ENCODE measurements at places on chromosomes 5 and 9. TPM values are rescaled to one million over a fixed set of nuclear protein-coding genes. Genes with fewer than 3 reads are reported as not detected.

The INSL4 gene
- total RNA-seq: not detected

The TRIM7 gene
- 5.5 TPM for total RNA-seq

The EIF4EBP3 gene
- 6.0 TPM for total RNA-seq

The C9orf152 gene
- total RNA-seq: 0.18 TPM

The IL13 gene
- total RNA-seq: not detected

The EQTN gene
- 1.4 TPM for total RNA-seq

The ECM2 gene
- total RNA-seq: 28.6 TPM

The MACROH2A1 gene
- total RNA-seq: 171 TPM

The CTSV gene
- 4.4 TPM for total RNA-seq

The PCDHA10 gene
- total RNA-seq: 1.2 TPM

The AGGF1 gene
- 29.7 TPM for total RNA-seq

The GABRA1 gene
- total RNA-seq: 0.29 TPM

The ADGRD2 gene
- total RNA-seq: not detected

The ORM2 gene
- total RNA-seq: not detected

The SHISAL2B gene
- not detected for total RNA-seq

The PCDHGA2 gene
- total RNA-seq: 10.2 TPM

The PITX1 gene
- total RNA-seq: 3.6 TPM

The PCDHGA7 gene
- 8.0 TPM for total RNA-seq

The MAMDC4 gene
- 10.9 TPM for total RNA-seq

The SPATA24 gene
- total RNA-seq: 5.5 TPM

The ARSI gene
- 5.3 TPM for total RNA-seq

The MGAT1 gene
- total RNA-seq: 103 TPM

The MARCOL gene
- not detected for total RNA-seq

The RXRA gene
- total RNA-seq: 34.7 TPM

The TAF11L10 gene
- not detected for total RNA-seq

The HMMR gene
- total RNA-seq: 11.0 TPM

The MARVELD2 gene
- total RNA-seq: 26.8 TPM

The RPL37 gene
- total RNA-seq: 1,786 TPM

The PHYHD1 gene
- total RNA-seq: 41.6 TPM

The PDLIM4 gene
- total RNA-seq: 25.9 TPM

The CTNND2 gene
- total RNA-seq: 1.1 TPM

The ZNG1C gene
- 25.2 TPM for total RNA-seq

The MEIKIN gene
- not detected for total RNA-seq

The BSPRY gene
- 8.8 TPM for total RNA-seq

The SPINK4 gene
- not detected for total RNA-seq

The SRP19 gene
- 18.6 TPM for total RNA-seq

The TUSC1 gene
- total RNA-seq: 20.9 TPM

The SLC25A2 gene
- total RNA-seq: 0.35 TPM

The JAKMIP2 gene
- 2.9 TPM for total RNA-seq

The PDE6A gene
- 0.06 TPM for total RNA-seq

The LECT2 gene
- not detected for total RNA-seq

The RCL1 gene
- 36.1 TPM for total RNA-seq

The FOXD4L4 gene
- total RNA-seq: 0.06 TPM

The RLN1 gene
- total RNA-seq: 0.64 TPM

The TAS2R1 gene
- not detected for total RNA-seq
